ENCODE measurements at places on chromosomes 1 and 21. TPM values are rescaled to one million over a fixed set of nuclear protein-coding genes. Genes with fewer than 3 reads are reported as not detected.

KLF17 gene
- not detected for total RNA-seq

DNA sequence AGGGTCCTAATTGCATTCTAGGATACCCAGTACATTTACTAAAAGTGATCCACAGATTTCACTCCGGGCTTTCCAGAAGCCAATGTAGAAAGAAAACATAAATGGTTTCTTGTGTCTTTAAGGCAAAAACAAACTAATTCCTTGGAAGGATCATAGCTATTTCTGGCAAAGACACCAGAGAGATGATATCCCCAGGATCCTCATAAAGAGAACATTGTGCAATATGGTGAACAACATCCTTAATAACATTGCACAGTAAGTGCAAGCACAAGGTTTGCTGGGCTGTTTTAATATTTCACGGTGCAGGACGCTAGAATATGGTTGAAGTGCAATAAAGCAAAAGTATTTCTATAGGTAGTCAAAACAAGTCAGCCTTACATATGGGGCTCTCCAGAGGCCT is 83.0 kb downstream of the NTPCR start:
- no peak for DNase-seq

DNA sequence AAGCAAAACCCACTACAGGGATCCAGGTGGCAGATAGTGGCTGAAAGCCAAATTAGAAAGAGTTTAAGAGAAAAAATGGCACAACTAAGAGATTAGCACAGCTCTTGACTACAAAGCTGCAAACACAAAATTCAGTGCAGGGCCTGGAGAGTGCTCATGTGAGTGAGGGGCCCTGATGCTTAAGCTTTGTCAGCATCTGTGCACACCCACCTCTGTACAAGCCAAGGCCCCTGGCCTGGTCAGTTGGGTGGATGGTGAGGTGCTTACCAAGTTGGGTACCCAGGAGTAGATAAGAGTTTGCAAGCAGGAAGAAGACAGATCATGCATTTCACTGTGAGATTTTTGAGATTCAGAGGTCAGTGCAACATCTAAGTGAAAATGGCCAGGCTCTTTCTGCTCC is 62.7 kb upstream of the ATP1B1 start:
- DNase-seq, result no peak

CCDC17 gene
- total RNA-seq, result 2.4 TPM

DNA sequence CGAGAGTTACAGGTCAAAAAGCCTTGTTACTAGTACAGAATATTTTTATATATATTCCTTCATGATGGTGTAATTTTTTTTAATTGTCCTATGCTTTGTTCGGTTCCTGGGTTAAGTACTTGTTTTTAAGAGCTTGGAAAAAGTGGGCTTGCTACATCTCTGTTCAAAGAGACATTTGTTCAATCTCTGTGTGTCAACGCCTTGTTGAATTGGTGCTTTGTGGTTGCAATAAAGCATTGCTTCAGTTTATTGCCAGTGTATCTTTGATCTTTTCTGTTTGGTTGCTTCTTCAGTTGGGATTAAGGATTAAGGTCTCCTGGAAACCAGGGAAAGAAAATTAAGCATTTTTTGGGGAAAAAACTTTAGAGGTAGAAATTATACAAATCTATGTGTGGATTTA is 47.7 kb upstream of the DNASE2B start:
- no peak for DNase-seq

ICOSLG gene
- total RNA-seq, result 3.0 TPM

DNA sequence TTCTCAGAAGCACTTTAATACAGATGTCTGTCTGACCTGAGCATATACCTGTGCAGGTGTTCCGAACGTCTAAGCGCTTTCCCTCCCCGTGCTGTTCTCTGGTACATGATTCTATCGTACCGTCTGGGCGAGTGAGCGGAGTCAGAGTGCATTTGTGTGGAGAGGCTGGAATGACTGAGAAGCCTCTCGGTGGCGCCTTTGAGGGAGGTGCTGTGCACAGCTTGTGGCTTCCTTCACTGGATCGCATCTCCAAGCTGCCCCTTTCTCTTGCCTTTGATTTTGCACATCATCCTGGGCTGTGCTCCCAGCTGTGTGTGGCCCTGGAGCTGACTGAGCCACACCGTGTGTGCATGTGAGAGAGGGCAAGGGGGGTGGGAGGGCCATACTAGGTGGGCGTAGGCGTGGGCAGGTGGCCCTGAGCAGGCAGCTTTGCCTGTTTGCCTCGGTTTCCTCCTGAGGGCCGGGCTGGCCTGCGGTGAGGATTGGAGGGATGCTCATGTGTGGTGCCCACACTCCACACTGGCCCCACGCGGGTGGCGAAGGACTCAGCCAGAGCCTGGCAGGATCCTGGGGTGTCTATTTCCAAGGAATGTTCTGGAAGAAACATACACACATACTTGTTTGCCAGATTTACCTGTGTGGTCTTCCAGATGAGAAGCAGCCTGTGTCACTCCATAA is 105.3 kb downstream of the ADARB1 start:
- no peak for DNase-seq

DNA sequence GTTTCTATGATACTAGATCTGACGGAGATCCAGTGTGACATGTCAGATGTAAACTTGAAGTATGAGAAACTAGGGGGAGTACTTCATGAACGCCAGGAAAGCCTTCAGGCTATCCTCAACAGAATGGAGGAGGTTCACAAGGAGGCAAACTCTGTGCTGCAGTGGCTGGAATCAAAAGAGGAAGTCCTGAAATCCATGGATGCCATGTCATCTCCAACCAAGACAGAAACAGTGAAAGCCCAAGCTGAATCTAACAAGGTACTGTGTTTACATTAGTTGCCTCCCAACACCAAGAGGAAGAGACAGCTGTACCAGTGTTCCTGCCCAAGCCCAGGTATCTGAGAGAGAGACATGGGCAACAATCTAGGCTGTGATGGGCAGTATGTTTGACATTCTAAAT is 112.2 kb upstream of the BMP8A start:
- no peak for DNase-seq

GRCh38 chr1:157110003-157110402 is 10.4 kb upstream of the ETV3L start:
- DNase-seq, result no peak

MAGI3 gene
- total RNA-seq, result 18.6 TPM

DNA sequence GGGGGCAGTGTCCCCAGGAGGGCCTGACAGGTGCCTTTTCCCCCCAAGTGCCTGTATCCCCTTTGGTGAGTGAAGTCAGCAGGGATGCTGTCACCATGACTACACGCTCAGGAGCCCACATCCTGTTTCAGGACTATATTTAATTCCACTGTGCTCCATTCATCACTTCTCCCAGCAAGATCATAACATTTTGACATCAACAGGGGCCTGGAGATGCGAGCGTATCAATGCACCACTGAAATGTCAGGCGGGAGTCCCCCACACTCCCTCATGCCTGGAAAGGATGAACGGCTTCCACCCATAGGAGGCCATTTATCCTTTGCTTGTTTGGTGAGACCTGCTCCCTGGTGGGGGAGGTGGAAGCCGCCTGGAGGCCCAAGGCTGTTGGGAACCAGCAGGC is 119.1 kb downstream of the PTPRU start:
- no peak for DNase-seq

DIRAS3 gene
- 2.7 TPM for total RNA-seq

Data from ureter (tissue), 1 donor.